Activated CD4-positive, CD25-positive, alpha-beta regulatory T cell (primary cell): ENCODE measurements at places on chromosomes 7 and 10.

DNA sequence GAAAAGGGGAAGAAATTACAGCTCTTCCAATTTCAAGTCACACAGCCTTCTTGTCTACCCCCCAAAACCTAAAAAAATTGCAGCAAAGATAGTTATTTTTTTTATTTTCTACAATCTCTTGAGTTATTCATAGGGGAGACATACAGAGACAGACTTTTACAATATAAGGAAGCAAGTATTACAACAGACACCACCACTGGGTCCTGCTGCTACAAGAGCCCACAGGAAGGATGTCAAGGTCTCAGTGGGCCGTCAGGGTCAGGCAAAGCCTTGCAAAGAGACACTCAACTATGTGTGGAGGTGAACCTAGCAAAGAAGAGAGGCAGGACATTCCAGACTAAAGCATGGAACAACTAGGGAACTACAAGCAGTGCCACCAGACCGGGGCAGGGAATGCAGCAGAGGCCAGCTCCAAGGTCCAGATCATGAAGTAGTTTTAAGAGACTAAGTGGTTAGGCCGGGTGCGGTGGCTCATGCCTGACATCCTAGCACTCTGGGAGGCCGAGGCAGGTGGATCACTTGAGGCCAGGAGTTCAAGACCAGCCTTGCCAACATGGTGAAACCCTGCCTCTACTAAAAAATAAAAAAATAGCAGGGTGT, 28.2 kb upstream of the ZCCHC24 start:
- DNase-seq, result no peak

DNA sequence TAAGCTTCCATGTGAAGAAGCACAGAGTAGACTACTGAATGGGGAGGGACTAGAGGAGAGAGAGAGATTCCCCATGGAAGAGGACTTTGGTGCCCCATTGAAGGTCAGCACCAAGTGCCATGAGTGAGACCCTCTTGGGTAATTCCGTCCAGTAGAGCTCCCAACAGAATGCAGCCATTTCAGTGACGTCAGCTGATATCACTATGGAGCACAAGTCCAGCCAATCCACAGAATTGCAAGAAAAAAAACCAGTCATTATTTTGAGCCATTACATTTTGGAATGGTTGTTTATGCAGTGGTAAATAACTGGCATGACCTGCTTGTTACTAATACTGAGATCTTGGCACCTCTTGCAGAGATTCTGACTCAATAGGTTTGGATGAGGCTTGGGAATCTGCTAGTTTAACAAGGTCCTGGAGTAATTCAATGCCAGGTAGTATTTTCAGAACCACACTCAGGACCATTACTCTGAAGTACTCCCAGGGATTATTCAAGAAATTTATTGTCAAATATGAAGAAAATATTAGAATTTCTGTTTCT, 52.6 kb upstream of the SP8 start:
- DNase-seq, result no peak

GRCh38 chr10:110834629-110835301, 37.0 kb upstream of the PDCD4 start:
- no peak for DNase-seq

GRCh38 chr7:23471106-23471859, 992 bp upstream of the IGF2BP3 start:
- no peak for DNase-seq

GRCh38 chr7:44107961-44108767, 4.0 kb downstream of the AEBP1 start:
- DNase-seq, result no peak

- DNase-seq, result no peak
Observed at GRCh38 chr10:78778444-78779338, 290.1 kb upstream of the ZMIZ1 start.

- DNase-seq, result no peak
Observed at GRCh38 chr10:63605197-63605967, 84.2 kb downstream of the REEP3 start.

GRCh38 chr7:127119517-127119916, 133.2 kb downstream of the GRM8 start:
- DNase-seq, result no peak

GRCh38 chr10:113905756-113906155, 51.3 kb downstream of the NHLRC2 start:
- no peak for DNase-seq

GRCh38 chr7:24942226-24942625, 37.8 kb downstream of the OSBPL3 start:
- no peak for DNase-seq

GRCh38 chr10:25745976-25746375, 188.1 kb upstream of the MYO3A start:
- no peak for DNase-seq

- no peak for DNase-seq
Observed at GRCh38 chr7:117135553-117135891, 182.2 kb downstream of the ST7 start.

DNA sequence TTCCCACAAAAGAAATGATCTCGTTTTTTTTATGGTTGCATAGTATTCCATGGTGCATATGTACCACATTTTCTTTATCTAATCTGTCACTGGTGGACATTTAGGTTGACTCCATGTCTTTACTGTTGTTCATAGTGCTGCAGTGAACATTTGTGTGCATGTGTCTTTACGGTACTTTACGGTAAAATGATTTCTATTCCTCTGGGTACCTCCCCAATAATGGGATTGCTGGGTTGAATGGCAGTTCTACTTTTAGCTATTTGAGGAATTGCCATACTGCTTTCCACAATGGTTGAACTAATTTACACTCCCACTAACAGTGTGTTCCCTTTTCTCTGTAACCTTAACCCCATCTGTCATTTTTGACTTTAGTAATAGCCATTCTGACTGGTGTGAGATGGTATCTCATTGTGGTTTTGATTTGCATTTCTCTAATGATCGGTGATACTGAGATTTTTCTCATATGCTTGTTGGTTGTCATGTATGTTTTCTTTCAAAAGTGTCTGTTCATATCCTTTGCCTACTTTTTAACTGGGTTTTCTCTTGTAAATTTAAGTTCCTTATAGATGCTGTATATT, 37.2 kb downstream of the MKLN1 start:
- DNase-seq, result no peak

- DNase-seq, result no peak
Observed at GRCh38 chr10:117132751-117133231, 5.3 kb downstream of the VAX1 start.

- DNase-seq, result no peak
Observed at GRCh38 chr7:30348083-30348560, 63.7 kb downstream of the ZNRF2 start.

GRCh38 chr7:43876241-43876640, 6.9 kb upstream of the MRPS24 start:
- DNase-seq, result no peak

DNA sequence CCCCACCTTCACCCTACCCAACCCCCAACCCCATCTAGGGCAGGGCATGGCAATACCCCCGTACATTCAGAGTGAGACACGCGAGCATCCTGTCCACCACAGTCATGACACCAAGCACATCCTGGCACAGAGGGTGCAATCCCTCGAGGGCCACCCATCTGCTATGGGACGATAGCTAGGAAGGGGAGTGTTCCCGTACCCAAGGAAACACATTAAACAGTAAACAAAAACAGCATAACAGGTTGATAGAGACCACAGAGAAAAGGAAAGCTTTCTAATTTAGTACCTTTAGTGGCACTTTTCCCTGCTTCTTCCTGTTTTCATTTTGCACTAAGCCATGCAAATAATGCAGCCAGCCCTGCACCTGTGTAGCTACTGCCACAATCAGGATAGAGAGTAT, 2.3 kb upstream of the SMKR1 start:
- no peak for DNase-seq
